ENCODE measurements at places on chromosomes 16 and 17.

GRCh38 chr17:59046192-59046591 lies 60.5 kb downstream of the TRIM37 start:
- no peak for DNase-seq

DNA sequence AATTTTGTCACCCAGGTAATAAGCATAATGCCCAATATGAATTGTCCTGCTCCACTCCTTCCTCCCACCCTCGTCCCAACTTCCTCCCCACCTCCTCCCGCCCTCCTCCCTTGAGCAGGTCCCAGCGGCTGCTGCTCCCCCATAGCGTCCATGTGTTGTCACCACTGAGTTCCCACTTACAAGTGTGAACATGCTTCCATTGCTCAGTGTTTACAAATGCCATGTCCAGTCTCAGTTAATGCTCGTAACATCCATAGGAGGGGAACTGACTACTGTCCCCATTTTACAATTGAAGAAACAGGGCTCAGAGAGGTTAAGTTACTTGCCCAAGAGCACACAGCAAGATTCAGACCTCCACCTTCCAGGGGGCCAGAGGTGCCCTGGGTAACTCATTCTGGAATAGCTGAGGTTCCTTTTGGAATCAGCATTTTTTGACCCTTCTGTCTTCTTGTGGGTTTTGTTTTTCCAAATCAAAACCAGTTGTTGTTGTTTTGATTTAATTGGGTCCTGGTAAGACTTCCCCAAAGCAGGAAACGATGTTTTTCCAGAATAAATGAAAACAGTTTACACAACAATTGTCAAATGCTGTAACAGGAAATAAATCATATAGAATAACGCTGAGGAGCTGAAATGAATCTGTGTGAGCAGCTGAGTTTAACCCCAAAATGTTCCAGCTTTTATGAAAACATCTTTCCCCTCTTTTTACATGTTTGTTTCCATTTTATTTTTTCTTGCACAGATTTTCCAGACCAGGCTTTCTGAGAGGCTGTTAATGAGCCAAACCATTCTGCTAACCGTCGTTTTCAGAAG lies 73.9 kb downstream of the ZDHHC7 start:
- DNase-seq, result no peak

- no peak for DNase-seq
Observed at GRCh38 chr16:6091021-6091420, 993.4 kb upstream of the EEF2KMT start.

DNA sequence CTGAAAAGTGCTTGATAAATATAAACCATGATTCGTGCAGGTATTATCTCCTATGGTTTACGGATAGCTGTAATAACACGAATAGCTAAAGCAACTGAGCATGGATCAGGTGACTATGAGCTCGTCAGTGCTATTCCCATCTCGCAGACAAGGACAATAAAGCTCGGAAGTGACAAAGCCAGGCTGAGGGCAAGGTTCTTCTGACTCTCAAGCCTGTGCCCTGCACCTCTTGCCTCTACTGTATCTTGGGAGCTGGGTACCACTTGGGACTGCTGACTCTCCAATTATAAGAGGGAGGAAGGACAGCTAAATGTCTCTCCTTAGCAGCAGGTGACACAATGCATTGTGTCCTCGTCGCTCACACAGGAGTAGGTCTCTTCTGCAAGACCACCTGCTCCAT lies 49.6 kb upstream of the IRF8 start:
- no peak for DNase-seq

DNA sequence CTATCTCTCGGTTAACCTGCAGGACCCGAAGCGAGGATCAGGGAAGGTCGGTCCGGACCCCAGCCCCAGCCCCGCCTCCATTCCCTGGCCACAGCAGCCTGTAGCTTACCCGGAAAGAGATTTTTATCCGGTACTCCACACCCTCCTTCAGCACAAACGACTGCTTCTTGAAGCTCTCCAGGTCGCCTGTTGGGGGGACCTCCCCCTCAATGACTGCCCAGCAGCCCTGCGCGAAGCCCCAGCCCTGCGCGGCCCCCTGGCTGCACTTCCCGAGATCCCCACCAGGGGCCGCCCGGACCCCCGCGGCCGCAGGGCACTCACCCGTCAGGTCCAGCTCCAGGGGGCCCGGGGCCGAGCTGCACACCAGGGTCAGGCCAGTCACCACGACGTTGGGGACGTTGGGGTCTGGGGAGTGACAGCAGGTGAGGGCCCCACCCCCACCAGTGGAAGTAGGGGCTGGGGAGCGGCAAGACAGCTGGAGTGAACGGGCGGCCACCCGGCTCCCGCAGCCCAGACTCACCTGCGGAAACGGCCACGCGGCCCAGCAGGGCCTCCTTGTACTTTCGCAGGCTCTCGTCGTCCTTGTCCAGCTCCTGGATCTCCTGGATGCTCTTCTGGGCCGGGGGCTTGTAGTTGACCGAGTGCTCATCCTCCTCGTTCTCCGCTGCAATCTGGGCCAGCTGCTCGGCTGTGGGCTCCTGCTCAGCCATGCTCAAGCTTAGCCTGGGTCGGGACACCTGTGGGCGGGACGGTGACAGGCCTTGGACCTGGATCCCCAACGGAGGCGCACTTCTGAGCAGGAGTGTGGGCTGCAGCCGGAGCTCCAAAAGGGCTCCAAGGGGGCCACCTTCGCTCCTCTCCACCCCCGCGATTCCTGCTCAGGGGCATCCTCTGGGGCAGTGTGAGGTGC lies 1.7 kb downstream of the ARHGDIA start:
- no peak for DNase-seq

GRCh38 chr16:13269359-13269758 lies 368.0 kb downstream of the SHISA9 start:
- DNase-seq, result no peak

GRCh38 chr17:76421044-76421407 lies 31.9 kb downstream of the UBE2O start:
- DNase-seq, result no peak

DNA sequence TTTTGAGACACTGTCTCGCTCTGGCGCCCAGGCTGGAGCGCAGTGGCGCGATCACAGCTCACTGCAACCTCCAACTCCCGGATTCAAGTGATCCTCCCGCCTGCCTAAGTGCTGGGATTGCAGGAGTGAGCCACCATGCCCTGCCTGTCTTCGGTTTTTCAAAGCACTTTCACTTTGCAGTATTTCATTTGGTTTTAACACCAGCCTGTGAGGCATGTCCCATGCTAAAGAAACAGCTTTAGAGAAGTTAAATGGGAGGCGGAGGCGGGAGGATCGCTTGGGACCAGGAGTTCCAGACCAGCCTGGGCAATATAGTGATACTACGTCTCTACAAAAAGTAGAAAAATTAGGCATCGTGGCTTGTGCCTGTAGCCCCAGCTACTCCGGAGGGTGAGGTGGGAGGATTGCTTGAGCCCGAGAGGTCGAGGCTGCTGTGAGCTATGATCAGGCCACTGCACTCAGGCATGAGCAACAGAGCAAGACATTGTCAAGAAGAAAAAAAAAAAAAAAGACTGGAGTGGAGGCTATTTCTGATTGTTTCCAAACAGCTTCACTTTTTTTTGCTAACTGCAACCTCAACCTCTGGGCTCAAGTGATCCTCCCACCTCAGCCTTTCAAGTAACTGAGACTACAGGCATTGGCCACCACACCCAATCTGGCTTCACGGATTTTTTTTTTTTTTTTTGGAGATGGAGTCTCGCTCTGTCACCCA lies 1.3 kb downstream of the METTL23 start:
- no peak for DNase-seq

DNA sequence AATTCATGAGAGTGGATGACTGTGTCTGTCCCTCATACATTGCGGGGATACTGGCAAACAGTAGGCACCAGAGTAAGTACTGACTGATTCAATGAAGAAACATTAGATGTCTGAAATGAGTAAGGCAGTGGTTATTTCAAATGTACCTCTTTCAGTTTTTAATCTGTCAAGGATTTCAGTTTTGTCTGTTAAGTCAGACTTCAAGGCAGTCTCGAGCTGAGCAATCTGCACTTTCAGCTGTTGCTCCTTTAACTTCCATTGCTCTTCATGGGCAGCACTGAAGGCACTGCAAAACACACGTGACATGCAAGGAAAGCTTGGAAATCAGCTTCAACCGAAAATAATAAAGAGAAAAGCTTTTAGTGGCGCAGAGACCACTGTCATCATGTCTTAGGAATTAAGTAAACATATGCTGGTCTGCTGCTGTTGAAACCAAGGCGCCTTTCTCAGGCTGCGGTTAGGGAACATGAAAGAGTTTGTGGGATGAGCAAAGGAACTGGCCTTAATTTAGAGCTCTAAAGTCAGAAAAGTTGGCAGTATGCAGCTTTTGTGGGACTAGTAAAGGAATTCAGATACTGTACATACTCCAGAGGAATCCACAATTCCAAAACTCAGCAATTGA lies 38.8 kb downstream of the RPGRIP1L start:
- no peak for DNase-seq

DNA sequence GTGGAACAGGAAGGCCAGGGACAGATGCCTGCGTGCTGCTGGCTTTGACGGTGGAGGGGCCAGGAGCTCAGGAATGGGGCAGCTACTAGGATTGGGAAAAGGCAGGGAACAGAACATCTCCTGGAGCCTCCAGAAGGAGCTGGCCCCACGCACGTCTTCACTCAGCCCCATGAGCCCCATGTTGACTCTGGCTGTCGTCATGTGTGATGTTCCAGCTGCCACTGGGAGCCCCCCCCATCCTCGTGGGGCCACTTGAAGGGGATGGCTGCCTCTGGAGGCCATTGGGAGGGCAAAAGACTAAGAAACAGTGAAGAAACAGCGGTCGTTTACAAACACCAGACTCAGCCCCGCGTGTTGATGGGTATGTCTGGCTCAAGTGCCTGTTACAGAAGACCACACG lies 18.5 kb upstream of the APRT start:
- no peak for DNase-seq

- DNase-seq, result no peak
Observed at GRCh38 chr17:73091770-73092522, 542 bp downstream of the SLC39A11 start.
